ENCODE measurements at places on chromosomes 13 and 19.

- DNase-seq: no peak
Observed at GRCh38 chr13:49112782-49113525, 107.2 kb upstream of the MLNR start.

DNA sequence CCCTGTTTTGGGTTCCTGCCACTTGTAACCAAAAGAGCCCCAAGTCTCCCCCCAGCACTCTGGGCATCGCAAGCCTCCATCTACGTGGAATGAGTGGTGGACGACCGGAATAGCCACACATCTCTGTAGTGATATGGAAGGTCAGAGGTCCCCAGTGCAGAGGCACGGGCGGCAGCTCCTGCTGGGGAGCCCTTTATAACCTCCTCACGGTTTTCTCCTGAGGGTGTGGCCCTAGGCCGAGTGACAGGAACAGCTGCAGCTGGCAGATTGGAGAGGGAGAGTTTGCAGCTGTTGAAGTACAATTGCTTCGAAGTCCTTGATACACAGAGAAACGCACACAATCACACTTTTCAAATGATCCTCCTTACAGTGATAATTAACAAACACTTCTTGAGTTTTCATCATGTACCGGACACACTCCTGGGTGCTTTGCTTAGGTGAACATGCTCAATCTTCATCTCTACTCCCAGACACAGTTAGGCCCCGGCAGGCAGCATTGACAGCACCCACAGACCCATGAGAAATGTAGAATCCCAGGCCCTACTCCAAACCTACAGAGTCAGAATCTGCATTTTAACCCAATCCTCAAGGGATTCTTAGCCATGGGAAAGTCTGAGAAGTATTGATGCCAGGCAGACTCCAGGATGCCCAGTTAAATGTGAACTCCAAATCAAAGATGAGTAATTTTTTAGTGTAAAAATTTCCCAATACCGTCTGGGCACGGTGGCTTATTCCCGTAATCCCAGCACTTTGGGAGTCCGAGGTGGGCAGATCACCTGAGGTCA, 4.9 kb upstream of the ZNF787 start:
- peak; percentile 82 for DNase-seq

DNA sequence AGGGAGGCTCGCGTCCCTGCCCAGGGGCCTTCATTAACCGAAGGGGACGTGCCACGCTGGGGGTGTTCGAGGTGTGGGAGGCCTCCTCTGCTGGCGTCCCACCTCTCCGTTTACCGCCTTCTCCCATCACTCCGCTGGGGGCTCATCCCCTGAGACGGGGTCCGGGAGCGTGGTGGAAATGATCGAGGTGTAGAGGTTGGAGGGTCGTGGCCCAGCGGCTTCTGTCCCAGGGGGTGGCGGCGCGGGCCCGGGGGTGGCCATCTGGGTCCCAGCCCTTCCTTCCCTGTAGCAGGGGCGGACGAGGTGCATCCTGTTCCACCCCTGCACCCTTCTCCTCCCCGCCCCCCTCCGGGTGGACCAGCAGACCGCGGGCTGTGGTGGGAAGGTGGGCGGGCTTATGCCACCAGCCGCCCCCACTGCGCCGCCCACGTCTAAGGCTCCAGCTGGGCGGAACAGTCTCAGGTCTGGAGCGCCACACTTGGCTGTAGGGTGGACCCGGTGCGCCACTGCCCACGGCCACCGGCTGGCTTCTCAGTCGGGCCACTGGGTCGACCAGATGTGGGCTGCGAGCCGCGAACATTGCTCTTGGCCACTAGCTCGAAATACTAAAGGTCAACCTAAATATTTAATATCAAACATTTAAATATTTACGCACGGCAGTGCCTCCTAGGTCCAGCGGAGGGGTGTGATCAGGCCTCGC, 69.5 kb downstream of the ZNF723 start:
- no peak for DNase-seq

- no peak for DNase-seq
Observed at GRCh38 chr19:7663706-7664105, 5.1 kb upstream of the RETN start.

GRCh38 chr13:26820871-26821270, 60.3 kb upstream of the GPR12 start:
- DNase-seq: no peak

DNA sequence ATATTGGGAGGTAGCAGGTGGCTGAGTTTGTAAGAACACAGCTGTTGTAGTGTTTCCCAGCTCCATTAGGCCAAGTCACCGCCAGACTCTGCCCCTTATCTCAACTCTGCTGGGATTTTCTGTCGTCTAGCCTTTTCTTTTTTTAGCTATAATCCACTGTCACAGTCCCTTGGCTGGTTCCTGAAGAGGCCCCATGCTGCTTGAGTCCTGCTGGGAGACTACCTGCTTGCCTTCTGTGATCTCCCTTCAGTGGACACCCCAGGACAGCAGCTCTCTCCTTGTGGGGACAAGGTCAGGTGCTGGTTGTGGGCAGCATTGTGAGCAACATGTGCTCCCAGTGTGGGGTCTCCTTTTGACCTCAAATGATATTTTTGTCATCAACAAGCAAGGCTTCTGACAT, 195.0 kb upstream of the ATXN8OS start:
- no peak for DNase-seq

GRCh38 chr19:54551293-54551692, 22.3 kb upstream of the LILRA2 start:
- DNase-seq: no peak

DNA sequence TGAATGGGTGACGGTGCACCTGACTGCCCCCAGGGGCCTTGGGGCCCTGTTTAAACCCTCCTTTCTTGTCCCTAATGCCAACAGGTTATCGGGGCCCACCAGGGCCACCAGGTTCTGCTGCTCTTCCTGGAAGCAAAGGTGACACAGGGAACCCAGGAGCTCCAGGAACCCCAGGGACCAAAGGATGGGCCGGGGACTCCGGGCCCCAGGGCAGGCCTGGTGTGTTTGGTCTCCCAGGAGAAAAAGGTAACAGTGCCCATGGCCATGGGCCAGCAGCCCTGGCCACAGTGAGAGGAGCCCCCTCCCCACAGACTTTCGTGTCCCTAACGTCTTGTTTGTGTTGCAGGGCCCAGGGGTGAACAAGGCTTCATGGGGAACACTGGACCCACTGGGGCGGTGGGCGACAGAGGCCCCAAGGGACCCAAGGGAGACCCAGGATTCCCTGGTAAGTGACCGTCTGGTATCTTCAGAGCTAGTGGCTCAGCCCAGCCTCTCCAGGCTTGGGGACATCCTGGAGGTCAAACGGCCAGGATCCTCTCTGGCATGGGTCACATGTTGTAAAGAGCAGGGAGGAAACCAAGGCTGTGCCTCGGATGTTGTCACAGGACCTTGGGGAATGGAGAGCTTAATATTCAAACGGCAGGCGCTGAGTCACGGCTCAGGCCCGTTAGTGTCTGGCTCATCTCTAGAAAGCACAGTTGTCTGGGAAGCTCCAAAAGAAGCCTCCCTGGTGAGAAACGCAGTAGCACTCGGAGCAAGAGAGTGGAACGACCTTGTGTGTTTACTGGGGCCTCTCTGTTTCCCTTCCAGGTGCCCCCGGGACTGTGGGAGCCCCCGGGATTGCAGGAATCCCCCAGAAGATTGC, 58.3 kb downstream of the RAB20 start:
- peak; percentile 82 for DNase-seq

GRCh38 chr13:100088644-100089464, at the start of gene PCCA:
Gene PCCA, plus strand, starts transcription at chr13:100089093. Its CDS starts 28 bp downstream, at chr13:100089121.
- peak; percentile 91 for DNase-seq

- DNase-seq: no peak
Observed at GRCh38 chr13:28955264-28955966, 135.3 kb downstream of the MTUS2 start.

DNA sequence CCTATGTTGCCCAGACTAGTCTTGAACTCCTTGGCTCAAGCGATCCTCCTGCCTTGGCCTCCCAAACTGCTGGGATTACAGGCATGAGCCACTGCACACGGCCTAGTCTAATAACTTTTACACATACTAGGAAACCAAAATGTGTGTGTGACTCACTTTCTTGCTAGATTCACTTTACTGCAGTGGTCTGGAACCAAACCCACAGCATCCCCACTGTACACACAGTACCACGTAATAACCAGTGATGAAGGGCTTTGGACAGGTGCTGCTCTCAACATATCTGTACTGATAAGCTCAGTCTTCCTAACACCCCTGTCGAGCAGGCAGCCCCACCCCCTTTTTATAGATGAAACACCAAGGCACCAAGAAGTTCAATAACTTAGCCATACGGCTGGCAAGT, 5.1 kb downstream of the DNMT1 start:
- DNase-seq: no peak

DNA sequence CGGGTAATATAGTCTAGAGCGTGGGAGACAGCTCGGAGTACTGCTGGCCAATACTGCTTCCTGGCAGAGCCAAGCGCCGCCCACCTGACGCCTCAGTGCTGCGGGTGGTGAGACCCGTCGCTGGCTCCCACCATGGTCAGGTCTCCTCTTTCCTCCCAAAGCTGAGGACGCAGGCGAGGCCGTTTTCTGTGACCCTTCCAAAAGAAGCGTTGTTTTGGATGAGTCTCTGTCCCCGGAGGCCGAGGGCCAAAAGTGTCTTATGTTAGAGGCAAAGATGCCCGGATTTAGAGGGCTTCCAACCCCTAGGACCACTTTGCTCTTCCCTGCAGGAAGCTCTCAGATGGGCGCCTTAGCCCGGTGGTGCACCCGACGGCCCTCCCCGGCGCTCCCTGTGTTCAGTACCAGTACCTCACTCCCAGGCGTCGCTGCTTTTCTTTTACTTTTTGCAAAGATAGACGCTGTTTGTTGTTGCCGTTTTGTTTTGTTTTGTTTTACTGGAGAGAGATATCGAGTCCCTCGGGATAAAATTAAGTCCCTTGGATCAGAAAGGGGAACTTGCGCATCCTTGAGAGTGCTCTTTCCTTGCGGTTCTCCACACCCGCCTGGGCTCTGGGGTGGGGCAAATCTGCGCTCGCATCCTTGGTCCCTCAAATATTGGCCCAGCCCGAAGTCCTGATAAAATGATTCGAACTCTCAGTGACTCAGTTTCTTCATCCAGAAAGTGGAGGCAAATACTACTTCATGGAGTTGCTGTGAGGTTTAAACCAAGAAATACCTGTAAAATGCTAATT, 7.0 kb downstream of the PDX1 start:
- DNase-seq: no peak

Measured in gastrocnemius medialis (tissue), 4 donors.